ENCODE measurements at places on chromosomes 5 and 9. TPM values are rescaled to one million over a fixed set of nuclear protein-coding genes. Genes with fewer than 3 reads are reported as not detected.

DNA sequence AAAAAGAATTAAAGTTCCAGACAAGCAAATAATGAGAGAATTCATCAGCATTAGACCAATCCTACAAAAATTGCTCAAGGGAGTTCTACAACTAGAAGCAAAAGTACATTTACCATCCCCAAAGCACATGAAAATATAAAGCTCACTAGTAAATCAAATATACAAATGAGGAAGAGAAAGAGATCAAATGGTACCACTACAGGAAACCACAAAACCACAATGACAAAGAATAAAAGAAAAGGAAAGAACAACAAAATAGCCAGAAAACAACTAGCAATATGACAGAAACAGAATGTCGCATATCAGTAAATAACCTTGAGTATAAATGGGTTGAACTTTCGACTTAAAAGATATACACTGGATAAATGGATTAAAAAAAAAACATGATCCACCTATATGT lies 739.0 kb downstream of the DTWD2 start:
- DNase-seq, result no peak

- DNase-seq, result no peak
Observed at GRCh38 chr5:150309886-150310239, 7.2 kb upstream of the ARSI start.

DNA sequence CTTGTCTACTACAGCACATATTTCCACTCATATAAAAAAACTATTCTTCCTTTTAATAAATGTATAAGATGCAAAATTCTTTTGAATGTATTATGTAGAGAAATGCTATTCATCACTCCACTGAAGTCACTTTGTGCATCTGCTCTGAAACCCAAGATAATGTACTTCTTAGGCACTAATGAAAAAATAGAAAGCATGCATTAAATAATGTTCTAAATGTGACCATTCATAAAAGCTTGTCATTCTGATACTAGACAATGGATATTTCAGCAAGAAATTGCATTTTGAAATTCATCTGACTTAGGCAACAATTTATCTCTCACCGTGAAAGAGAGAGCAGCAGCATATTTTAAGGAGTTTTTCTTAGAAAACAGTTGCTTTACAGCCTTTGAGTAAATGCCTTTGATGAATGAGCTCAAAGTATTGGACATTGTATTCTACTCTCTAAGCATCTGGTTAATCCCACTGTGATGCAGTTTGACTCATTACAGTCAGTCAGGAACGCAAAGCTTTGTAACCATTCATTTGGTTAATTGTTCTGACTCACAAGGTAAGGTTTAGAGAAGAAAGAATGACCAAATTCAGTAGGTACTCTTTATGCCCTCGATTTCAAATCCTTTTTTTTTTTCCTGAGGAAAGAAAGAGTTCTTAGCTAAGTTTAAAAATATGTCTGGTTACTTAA lies 2233.8 kb upstream of the C9orf72 start:
- no peak for DNase-seq

- DNase-seq, result no peak
Observed at GRCh38 chr5:161483721-161484120, 62.8 kb downstream of the GABRB2 start.

GRCh38 chr9:108178318-108178717 lies 677.5 kb downstream of the ACTL7B start:
- no peak for DNase-seq

DNA sequence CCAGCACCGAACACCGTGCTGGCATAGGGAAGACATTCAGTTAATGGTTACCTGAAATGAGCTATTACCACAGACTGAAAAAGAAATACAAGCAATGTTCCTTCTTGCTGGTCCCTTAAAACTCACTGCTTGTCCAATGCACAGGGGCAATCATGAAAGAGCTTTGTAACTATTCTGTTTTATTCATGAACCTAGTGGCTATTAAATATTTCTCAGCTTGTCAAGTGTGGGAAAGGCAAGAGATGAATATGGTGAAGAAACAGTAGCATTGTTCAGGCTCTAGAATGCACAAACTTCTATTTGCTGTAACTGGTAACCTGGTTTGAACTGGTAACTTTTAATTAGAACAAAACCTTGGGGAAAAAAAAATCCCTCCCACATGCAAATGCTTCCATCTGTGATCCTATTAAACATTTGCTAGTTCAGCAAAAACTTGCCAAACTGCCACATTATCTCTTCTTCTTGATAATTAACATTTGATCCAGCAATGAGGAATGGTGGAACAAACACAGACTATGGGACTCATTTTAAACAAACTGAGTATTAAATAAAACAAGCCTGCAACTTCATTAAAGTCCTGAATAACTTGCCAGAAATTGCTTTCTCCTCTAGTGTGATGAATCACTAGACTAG lies 36.1 kb downstream of the YIPF5 start:
- DNase-seq, result no peak

GRCh38 chr9:7320139-7320538 lies 479.4 kb downstream of the DMAC1 start:
- DNase-seq, result peak; percentile 2

- no peak for DNase-seq
Observed at GRCh38 chr5:98521821-98522220, 251.6 kb upstream of the RGMB start.

- DNase-seq, result no peak
Observed at GRCh38 chr5:170408226-170408625, 19.1 kb upstream of the KCNMB1 start.

- peak; percentile 85 for DNase-seq
Observed at GRCh38 chr9:121322037-121322736, 47.9 kb downstream of the STOM start.

- DNase-seq, result no peak
Observed at GRCh38 chr9:70963554-70963953, 157.9 kb downstream of the TRPM3 start.

DNA sequence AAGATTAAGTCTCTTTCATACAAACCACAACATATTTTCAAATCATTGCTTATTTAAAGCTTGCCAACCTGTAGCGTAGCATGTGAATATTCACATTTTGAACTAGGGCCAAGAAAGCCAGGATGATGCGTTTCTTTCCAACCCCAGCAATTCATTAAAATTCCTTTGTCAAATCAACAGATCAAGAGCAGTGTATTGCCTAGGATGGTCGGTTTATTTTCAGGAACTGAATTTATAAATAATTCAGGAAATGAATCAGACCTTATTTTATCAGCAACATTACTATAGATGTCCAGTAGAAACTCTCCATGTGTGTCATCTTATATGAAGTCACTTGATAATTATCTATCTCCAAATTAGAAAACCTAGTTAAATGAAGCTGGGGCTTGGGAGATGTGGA lies 13.2 kb upstream of the AUH start:
- DNase-seq, result peak; percentile 80

DNA sequence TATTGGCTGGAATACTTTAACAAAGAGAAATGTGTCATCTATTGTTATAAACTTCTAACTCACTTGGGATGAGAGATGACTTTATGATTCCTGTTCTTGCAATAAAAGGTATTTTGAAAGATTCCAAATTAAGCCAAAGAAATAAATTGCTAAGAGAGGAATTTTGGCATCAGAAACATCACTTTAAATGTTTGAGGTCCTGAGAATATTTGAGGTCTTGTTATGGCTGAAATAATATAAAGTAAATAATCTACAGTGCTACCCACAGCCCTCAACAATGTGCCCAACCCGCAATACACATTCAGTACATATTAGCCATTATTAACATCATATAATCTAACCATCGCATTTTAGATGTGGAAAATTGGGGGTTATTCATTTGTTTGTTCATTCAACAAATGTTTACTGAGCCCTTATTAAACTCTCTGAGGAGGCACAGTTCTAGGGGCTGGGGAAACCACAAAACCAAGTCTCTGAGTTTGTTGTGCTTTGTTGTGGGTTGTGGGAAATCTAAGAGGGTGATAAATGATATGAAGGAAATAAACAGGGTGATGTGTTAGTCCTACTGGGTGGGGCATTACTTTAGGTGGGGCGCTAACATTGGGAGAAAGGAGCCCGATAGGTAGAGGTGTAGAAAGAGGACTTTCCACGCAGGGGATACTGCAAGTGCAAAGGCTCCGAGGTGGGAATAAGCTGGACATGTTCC lies 135.2 kb upstream of the CLINT1 start:
- DNase-seq, result no peak

DNA sequence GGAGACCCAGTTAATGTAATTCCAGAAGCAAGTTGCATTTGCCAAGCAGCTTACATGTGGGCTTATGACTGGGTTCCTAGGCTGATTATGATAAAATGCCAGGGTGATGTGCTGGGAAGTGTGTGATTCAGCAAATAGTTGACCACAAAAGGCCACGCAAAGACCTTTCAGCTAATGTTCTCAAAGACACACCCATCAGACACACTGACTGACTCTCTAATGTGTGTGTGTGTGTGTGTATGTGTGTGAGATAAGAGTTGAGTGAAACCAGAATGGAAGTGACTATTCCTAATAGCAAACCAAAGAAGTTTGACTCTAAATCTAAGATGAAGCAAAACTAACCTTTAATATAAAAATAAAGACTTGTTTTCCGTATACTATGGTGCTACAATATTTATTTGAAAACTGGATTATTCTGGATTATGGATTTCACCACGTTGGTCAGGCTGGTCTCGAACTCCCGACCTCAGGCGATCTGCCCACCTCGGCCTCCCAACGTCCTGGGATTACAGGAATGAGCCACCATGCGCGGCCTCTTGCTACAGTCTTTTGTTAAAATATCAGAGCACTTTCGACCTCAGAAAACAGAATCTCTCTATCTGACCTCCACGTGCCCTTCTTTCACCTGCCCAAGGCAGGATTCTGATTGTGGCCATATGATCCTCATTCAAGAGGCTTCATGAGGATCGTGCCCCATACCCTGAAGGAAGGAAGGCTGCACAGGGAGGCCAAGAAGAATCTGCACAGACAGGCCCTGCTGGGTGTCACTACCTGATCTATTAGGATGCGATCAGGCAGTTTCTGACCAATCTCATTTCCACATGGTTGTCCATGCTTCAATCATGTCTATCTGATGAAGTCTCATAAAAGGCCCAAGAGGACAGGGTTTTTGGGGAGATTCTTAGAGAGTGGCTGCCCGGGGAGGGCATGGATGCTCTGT lies 75.6 kb downstream of the USP20 start:
- peak; percentile 92 for DNase-seq

- no peak for DNase-seq
Observed at GRCh38 chr5:147591120-147591519, 81.3 kb upstream of the DPYSL3 start.

DNA sequence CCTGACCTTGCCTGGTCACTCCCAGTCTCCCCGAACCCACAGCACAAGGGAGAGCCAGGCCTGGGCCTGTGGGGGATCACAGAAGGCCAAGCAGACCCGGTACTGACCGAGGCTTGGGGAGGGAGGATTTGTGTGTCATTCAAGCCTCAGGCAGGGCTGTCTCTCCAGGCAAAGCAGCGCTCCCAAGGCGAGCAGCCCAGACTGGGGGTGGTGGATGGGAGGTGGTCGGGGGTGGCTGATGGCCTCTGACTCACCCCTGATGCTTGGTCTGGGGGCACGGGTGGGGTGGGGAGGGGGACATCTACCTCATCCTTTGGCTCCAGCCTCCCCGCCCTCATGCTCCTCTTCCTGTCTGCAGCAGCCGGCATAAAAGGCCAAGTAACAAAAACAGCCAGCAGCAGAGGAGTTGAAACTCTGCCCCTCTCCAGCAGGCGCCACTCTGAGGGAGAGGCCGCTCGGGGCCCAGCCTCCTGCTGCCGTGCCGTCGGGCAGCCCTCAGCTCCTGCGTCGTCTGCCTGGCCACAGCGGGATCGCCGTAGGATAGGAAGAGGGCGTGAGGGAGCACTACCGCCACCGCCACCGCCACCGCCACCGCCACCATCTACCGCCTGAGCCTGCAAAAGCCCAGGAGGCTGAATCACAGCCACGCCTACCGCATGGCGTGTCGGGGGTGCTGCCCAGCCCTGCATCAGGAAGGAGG lies 166.0 kb downstream of the OLFM1 start:
- DNase-seq, result no peak

The SLC46A2 gene
- total RNA-seq, result not detected

The SLC45A2 gene
- total RNA-seq, result 0.09 TPM

The AMBP gene
- 0.17 TPM for total RNA-seq

The PCDHB15 gene
- total RNA-seq, result 0.65 TPM

The INSL6 gene
- total RNA-seq, result not detected

The KCNV2 gene
- not detected for total RNA-seq

The GABRA1 gene
- not detected for total RNA-seq
